Endothelial cell (in vitro differentiated cells): ENCODE measurements at places on chromosomes 16 and 17.

GRCh38 chr17:50619489-50619888 is 15.2 kb upstream of the ABCC3 start:
- no peak for DNase-seq

DNA sequence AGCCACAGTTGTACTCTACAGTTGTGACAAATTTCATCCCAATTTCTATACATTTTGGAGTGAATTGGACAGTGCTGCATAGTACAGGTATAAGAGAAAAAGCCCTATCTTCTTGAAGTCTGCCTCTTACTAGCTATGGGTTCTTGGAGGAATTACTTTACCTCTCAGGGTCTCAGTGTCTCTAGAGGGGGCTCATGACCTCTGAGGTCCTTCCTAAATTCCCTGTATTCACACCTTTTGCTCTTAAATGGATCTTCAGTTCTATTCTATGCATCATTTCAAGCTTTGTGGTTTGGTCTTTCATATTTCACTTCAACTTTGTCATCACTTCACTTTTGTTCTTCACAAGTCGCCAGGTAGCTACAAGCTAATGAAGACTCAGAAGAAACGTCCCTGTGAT is 71.2 kb upstream of the ERCC4 start:
- DNase-seq, result no peak

GRCh38 chr17:43634591-43635125 is 27.1 kb downstream of the MEOX1 start:
- DNase-seq, result no peak

DNA sequence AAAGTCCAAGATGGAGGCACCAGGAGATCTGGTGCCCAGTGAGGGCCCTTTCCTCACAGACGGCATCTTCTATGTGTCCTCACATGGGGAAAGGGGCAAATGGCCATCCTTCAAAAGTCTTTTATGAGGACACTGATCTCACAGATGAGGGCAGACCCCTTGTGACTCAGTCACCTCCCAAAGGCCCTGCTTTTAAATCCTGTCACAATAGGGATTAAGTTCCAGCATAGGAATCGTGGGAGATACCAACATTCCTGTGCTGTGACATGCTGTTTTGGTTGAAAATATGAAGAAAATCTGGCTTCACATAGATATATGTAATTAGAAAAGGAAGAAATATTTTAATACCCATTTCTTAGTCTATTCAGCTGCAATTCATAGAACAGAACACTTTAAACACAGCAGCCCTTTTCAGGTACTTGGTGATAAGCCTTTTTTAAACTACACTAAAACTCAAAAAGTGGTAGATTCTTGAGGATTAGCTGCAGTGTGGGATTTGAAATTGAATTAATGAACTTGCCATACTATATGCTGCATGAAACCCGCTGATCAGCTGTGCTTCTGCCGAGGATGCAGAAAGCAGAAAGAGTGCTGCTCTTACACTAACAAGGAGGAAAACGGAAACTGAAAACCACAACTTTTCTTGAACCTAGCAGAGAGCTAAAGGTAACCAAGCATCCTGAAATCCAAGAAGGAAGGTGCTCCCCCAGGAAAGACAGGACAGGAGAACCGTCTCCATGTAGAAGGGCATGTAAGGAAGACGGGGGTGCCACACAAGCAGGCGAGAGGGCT is 32.7 kb downstream of the VPS53 start:
- no peak for DNase-seq

- DNase-seq, result no peak
Measured at GRCh38 chr16:1065469-1066128, 6.9 kb upstream of the SSTR5 start.

DNA sequence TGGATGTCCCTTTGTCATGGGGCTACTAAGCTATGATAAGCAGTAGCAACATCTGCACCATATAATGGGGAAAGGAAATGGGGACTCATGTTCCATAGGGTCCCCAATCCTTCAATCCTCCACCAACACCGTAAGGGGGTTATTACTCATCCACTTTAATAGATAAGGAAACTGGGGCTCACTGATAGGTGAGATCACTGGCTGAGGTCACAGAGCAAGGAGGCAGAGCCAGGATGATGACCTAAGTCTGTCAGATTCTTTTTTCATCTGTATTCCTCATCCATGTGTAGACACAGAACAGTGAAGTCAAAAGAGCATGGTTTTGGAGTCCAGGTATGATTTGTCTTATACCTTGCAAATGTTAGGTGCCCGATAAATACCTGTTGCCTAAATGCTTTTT is 10.5 kb upstream of the ADAMTS18 start:
- no peak for DNase-seq
